ENCODE measurements at places on chromosomes 12 and 14. TPM values are rescaled to one million over a fixed set of nuclear protein-coding genes. Genes with fewer than 3 reads are reported as not detected.

ALDH2 gene
- total RNA-seq, result 20.5 TPM

PMEL gene
- total RNA-seq, result 0.54 TPM

OR4K14 gene
- not detected for total RNA-seq

DRAM1 gene
- 22.8 TPM for total RNA-seq
